Activated T-helper 1 cell treated with anti-CD3 and anti-CD28 coated beads, Interleukin-12 subunit alpha, Interleukin-12 subunit beta, Interleukin-2, Interleukin-4 antibody, amounts not matched to agents 30 ng/mL and 10 ng/mL and 1 ng/mL, durations not matched to agents 14 hours and 24 hours and 36 hours (primary cell): ENCODE measurements at places on chromosomes 4 and X. TPM values are rescaled to one million over a fixed set of nuclear protein-coding genes. Genes with fewer than 3 reads are reported as not detected.

DNA sequence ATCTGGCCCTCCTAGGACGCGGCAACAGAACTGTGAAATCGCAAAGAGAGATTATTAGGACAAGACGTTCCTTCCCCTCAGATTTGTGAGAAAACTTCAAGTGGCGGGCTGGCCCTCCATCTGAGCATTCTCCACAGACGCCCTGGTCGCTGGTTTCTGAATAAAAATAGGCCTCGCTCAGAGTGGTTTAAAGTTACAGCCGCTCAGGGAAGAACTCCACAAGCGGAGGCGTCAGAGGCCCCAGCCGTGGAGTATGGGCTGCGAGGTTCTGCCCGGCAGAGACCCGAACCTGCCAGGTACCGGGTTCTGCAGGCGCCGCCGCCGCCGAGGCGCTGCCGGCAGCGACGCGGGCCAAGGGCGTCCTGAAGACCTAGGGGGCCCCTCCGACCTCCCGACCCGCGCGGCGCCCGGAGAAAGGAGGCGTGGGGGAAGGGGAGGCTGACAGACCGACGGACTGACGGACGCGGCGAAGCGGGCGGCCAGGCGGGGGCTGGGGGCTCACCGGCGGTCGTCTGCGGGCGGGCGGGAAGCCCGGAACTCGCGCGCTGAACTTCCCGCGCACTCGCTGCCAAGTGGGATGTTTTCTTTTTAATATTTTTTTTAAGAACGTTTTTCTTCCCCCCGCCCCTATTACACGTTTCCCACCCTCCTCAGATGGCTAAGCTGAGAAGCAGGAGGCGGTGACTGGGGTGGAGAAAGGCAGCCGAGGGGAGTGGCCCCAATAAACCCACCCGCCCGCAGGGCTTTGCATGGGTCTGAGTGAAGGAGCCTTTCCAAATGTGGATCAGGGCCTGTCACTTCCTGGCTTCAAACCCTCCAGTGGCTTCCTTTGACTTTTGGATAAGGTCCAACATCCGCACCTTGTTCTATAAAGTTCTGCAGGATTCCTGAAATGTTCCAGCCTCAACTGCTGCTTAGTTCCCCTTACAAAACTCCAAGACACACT, at the start of gene PABPC4L:
Gene PABPC4L, minus strand, starts transcription at position 574 of the 946 bp plus-strand sequence. CDS start 770 bp downstream, outside the sequence.
- DNase-seq, result no peak

- DNase-seq, result no peak
These were observed 156.5 kb upstream of the ETNPPL start for GRCh38 chr4:108919226-108919893.

GRCh38 chr4:164027805-164028204, 533.3 kb downstream of the TMA16 start:
- DNase-seq, result no peak

DNA sequence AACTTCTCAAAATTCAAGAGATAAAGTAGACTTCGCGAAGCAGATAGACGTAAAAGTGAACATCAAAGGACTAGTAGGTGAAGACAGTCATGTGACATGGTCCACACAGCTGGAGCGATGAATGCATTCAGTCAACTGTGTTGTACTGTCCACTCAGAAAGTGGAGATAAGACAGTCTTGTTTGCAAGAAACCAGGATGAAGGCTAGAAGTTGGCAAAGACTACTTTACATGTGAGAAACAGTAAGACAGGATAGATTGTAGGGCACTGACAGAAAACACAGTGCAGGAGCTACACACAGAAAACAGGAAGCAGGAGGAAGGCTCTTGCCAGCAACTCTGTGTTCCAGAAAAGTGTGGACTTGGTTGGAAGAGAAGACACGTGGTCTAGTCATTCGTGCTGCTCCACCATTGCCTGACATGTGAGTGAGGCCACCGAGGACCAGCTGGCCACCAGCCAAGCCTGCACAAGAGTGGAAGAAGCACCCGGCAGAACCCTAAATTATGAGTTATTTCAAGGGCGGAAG, 78.9 kb downstream of the FAT1 start:
- DNase-seq, result no peak

CABS1 gene
- total RNA-seq, result not detected in 2 replicates
